ENCODE measurements at places on chromosomes 2 and 18. TPM values are rescaled to one million over a fixed set of nuclear protein-coding genes. Genes with fewer than 3 reads are reported as not detected.

The DSG4 gene
- total RNA-seq = not detected

DNA sequence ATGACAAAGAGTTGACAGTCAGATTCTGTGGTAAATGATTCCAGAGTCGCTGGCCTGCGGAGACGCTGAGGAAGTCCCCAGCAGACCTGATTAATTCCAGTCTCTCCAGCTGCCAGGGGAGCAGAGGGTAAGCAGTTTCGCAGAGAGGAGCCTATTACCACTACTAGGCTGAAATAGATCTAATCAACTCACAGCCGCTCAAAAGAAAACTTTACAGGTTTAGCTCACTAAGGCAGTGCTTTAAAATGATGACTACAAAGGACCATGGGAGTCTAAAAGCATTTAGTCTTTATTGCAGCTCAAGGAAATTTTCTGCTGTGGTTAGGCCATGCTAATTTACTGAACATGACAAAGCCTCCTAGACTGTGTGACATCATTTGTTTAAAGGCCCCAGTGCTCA lies 445.6 kb upstream of the POU3F3 start:
- no peak for DNase-seq

- DNase-seq = no peak
These were observed 39.5 kb upstream of the RTN4 start for GRCh38 chr2:55089726-55090125.

DNA sequence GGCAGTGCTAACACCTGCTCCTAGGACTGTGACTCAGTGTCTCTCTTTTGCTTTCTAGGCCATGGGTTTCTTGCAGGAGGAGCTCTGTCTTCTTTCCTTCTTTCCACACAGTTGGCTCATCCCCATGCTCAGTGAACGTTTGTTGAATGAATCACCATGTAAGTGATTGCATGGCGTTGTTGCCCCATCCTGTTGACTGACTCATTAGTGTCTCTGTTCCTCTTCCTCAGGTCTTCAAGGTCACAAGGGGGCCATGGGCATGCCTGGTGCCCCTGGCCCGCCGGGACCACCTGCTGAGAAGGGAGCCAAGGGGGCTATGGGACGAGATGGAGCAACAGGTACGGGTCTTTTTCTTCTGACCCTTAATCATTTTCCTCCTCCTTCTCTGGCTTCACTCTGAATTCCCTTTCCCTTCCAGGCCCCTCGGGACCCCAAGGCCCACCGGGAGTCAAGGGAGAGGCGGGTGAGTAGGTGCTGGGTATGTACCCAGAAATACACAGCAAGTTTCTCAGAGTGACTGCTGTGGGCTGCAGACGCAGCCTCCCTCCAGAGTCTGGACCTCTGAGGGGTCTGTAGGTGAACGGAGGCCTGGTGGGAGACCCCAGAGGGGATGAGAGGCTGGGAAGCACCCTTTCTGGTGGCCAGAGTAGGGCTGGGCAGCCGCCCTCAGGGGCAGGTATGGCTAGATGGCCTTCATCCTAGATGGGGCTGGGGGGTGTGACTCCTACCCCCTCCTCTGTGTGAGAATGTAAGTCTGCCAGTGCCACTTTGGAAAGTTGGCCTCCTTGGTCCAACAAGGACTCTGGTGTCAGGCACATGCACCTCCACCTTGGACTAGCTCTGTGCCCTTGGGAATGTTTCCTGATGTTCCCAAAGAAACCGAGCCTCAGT lies 32.4 kb downstream of the MARCO start:
- no peak for DNase-seq

DNA sequence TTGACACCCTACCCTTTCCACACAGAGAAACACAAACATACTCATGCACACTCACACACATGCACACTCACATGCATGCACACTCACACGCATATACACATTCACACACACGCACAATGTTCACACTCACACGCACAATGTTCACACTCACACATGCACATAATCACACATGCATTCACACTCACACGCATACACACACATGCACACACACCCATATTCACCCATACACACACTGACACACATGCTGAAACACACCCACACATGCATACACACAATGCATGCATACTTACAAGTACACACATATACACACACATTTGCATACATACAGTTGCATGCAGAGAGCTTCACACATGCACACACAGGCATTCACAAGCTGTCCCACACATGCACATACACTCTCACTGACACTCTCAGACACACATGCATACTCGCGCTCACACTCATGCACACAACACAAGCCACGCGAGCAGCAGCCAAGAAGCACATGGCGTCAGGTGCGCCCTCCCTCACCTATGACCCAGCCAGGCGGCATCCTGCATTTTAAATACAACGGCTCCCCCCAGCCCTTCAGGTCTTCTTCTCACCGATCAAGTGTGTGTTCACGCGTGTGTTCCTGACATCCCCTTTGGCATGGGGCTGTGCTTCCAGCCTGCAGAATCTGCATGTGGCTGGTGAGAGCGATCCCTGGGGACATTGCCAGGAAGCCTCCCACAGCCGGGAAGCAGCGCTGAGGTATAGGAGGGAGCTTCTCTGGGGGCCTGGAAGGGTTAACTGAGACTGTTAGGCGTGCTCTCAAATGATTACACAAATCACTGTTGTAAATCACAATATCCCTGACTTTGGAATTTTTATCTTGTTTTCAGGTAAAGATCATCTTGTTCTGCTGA lies 195.1 kb downstream of the RTP5 start:
- DNase-seq = no peak

DNA sequence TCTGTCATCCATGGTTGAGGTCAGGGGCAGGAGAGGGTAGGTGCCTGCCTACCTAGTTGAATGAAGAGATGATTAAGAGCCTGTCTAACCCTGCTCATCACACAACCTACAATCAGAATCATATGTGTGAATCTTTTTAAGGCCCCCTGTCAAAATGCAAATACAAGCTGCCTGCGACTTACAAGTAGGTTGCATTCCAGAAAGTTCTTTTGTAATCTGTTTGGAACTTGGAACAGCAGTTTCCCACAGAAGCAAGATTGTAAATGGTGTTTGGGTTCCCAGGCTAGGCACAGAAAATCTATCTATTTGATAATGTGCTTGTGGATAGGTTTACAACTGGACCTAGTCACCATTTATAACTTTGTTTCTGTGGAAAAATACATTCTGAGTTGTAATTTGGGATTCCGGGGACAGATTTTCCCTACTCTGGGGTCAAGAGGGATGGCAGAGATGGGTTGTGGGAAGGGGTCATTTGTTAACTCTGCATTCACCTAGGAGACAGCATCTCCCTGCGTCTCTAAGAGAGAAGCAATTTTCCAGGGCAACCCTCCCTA lies 4.4 kb downstream of the LIPG start:
- DNase-seq = no peak

- DNase-seq = no peak
These were observed 72.2 kb downstream of the DSC3 start for GRCh38 chr18:30970196-30970816.

DNA sequence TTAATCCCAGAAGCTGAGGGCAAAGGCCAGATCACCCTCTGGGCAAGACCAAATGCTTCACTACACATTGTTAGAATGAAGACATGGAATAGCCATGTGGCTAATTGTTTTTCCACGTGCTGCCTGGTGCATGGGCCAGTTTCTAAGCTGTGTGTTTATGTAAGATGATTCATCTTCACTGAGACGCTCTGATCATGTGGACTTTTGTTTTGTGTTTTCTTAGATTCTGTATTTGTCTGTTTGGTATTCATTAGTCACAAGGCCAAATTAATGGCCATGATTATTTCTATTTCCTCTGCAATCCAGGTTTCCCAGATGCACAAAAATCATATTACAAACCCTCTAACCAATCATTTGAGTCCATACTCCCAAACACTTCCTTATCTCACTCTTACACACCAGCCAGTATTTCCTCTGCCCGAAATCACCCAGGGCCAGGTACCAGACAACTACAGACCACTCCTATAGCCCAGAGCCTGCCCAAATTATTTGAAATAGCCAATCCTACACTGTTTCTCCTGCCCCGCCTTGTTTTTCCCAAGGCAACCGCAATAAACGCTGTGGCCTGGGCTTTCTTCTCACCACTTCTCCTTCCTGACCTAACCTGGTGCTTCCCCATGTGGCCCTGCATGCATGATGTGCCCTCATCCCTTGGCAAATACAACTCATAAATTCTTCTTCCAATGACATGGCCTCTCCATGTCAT lies 94.2 kb upstream of the SP3 start:
- no peak for DNase-seq

- peak; percentile 46 for DNase-seq
These were observed 84.9 kb upstream of the EPB41L3 start for GRCh38 chr18:5628512-5629255.

GRCh38 chr2:117952228-117952627 lies 61.6 kb downstream of the CCDC93 start:
- no peak for DNase-seq

Measured in left lobe of liver (tissue), 2 donors.